ENCODE measurements at places on chromosomes 3 and 15.

- DNase-seq, result no peak
Measured at GRCh38 chr3:13245615-13245978, 172.4 kb upstream of the IQSEC1 start.

GRCh38 chr3:78079514-78079913 is 1039.6 kb downstream of the ROBO2 start:
- DNase-seq, result no peak

DNA sequence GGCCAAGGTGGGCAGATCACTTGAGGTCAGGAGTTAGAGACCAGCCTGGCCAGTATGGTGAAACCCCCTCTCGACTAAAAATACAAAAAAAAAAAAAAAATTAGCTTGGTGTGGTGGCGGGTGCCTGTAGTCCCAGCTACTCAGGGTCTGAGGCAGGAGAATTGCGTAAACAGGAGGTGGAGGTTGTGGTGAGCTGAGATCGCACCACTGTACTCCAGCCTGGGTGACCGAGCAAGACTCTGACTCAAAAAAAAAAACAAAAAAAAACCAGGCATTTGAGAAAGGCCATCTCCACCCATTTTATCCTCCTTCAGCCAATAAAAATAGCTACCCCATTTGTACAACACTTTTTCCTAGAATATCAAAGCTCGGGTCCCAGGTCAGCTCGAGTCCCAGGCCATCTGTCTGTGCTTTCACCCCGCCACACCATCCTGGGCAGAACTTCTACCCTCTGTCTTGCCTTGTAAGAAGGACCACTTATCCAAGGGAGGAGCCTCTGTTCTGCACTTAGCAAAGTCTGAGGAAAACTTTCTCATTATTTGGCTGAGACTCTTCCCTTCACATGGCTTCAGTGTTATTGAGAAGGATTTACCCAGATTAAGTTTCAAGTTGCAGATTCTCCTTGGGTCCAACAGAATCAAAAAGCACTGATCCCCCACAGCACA is 99.1 kb downstream of the MESD start:
- no peak for DNase-seq

- no peak for DNase-seq
Measured at GRCh38 chr3:106542101-106542769, 673.4 kb upstream of the CBLB start.

DNA sequence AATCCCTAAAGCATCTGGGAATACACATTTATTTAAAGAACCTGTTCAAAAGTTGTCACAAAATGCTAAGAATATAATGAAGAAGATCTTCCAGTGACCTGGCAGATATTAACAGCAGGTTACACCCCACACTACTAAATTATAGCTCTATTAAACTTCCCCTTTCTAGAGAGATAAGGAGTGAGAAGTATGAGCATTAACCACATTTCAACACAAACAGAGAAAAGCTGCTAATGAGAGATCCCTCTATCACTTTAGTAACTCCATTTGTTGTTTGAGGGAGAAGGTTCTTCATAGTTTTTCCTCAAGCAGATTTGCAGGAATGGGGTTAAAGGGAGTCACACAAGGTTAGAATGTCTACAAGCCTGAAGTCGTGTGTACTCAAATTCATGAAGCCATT is 3.6 kb downstream of the COL8A1 start:
- no peak for DNase-seq

DNA sequence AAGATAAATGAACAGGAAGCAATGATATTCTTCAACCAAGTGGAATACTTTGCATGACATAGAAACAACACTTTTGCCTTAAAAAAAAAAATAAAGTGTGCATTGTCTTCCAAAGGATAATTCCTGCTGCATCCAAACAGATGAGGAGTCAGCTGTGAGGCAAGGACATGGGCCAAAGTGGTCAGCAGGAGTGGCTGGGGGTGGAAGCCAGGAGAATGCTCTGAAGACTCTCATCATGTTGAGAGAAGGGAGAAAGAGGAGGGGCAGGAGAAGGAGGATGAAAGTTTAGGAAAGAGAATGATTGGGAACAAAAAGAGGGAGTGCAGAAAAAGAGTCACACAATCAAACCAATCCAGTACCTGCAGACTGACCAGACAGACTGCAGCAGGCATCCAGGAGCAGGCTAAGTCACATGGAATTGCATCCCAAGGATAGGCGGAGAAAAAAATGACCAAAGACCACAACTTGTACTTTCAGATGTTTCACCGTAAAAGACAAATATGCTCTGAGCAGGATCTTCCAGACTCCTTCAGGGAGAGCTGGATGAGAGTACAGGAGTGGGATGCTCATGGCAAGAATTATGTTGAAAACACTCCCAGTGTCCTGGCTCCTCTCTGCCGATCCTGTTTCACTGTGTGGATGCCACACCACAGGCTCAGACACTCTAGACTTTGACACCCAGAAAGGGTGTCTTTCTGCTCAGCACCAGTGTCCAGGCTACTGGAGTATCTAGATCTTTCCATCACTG is 11.9 kb downstream of the ABI3BP start:
- no peak for DNase-seq

DNA sequence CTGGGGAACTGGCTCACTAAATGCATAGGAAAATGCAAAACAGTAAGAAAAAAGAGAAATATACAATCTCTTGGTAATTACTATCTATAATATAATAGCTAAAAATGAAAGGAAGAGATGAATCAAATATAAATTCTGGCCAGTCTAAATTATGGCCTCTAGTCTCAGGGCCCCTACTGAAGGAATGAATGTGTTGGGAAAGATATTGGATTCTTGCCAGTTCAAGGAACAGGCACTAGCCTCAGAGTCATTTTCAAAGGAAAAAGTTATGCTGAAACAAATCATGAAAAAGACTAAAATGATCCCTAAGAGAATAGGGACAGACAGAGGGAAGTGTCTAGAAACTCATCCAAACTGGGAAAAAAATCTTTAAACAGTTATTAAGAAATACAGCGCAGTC is 62.4 kb downstream of the C3orf80 start:
- DNase-seq, result no peak

DNA sequence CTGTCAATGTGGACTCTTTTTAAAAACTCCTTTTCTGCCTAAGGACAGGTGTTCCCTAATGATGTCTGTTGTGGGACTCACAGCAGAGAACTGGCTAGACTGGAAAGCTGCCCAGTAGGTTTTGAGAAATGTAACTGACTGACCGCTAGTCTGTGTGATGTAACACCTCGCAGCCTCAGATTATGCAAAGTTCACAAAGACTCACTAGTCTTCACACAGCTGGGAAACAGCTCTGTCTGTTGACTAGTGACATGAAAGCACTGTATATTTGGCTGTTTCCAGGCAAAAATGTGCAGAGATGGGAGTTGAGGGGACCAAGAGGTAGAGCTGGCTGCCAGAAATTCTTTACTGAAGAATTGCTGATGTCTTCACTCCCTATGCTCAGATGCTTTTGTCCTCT is 10.3 kb downstream of the PDZRN3 start:
- no peak for DNase-seq

- no peak for DNase-seq
Measured at GRCh38 chr3:40464339-40465110, 7.4 kb downstream of the RPL14 start.

DNA sequence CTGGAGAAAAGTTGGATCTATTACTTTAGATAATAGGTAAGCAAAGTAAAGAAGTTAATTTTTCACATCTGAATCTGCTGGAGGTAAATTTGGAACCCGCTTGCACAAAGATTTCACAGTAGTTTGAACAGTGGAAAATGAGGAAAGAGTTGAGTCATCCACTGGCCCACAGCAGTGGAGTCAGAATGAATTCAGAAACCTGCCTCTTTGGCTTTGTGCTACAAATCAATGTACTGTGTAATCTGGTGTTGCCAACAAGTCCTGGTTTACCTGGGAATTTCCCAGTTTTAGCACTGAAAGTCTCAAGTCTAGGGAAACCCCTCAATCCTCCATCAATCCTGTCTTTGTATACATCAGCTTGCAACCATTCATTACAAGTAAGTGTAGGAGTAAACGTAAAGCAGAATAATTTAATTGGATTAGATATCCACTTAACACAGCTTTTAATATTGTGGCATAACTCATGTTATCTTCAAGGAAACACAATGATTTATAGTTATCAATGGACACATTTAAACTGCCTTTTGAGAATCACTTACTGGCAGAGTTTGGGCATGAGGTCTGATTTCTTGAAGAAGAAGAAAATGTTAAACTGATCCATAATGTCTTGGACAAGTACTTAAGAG is 100.6 kb downstream of the DCLK3 start:
- no peak for DNase-seq

DNA sequence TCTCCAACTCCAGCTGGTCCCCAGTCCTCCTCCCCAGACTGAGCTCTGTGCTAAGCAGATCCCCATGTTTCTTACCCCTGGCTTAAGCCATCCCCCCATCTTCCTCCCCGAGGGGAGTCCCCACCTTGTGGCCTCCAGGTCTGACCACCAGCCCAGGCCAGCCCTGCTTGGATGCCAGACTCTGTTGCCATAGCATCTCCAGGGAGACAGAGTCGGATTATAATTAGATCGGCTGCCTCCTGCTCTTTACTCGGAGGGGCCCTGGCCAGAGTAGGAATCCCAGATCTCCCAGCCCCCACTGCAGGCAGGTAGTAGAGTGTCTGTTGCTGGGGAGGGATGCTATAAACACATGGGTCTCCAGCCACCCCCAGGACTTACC is 2.4 kb downstream of the KLHDC8B start:
- DNase-seq, result no peak

GRCh38 chr3:128033102-128033501 is 19.1 kb upstream of the SEC61A1 start:
- no peak for DNase-seq

- DNase-seq, result no peak
Measured at GRCh38 chr3:189953551-189953950, 167.1 kb downstream of the P3H2 start.

DNA sequence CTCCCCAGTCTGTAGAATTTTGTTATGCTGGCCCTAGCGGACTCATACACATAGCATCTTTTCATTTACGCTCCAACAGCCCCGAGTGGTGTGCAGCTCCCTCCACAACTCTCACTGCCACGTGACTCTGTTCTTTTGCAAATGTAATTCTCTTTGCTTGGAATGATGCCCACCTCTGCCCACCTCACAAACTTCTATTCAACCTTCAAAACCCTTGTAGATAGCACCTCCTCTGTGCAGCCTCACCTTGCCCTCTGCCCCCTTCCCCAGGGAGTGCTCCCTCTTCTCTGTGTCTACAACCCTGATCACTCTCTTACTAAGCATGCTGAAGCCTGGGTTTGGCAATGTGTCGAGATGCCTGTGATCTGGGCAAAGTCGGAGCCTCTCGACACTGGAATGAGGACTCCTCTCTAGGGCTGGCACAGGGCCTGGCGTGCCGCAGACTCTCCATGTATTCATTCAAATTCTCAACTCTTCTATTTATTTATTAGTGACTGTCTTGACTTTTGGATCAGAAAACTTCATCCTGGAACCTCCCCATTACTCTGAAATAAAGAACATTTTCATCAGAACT is 73.5 kb downstream of the MGLL start:
- DNase-seq, result peak; percentile 55

GRCh38 chr3:143170676-143171075 is 51.1 kb downstream of the CHST2 start:
- DNase-seq, result no peak

DNA sequence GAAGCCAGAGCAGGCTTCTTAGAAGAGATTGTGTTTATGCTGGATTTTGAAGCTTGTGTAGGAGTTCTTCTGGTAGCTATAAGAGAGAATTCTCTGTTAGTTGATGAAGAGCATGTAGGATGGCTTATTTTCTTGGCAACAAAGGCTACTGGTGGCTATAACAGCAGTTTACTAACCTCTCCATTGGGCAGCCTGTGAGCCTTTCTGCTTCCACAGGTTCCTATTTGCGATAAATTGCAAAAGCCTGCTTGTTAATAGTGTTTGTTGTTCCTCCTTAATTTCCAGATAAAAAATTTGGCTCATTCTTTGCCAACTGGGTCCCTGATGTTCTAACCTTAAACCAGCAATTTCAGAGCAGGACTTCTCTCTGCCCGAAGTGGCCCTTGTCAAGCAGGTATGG is 290.6 kb upstream of the TRIM42 start:
- no peak for DNase-seq

DNA sequence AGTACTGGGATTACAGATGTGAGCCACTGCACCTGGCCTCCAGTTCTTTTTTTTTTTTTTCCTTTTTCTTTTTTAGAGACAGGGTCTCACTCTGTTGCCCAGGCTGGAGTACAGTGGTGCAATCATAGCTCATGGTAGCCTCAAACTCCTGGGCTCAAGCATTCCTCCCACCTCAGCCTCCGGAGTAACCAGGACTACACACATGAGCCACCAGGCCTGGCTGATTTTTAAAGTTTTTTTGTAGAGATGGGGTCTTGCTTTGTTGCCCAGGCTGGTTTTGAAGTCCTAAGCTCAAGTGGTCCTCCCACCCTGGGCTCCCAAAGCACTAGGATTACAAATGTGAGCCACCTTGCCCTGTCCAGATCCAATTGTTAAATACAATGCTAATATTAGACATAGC is 13.6 kb upstream of the ULK3 start:
- DNase-seq, result no peak

DNA sequence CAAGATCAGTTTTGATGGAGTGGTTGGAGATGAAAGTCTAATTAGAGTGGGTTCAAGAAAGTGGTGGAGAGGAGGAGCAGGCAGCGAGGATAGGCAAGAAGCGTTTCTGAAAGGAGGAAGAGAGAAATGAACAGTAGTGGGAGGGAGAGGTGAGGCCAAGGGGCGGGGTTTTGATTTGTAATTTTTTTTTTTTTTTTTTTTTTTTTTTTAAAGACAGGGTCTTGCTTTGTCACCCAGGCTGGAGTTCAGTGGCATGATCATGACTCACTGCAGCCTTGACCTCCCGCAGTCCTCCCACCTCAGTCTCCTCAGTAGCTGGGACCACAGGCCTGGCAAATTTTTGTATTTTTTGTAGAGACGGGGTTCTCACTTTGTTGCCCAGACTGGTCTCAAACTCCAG is 36.6 kb downstream of the MRAS start:
- DNase-seq, result no peak

- no peak for DNase-seq
Measured at GRCh38 chr15:40785814-40786213, 16.0 kb downstream of the C15orf62 start.

GRCh38 chr3:182965861-182966366 is 14.4 kb downstream of the DCUN1D1 start:
- DNase-seq, result no peak

DNA sequence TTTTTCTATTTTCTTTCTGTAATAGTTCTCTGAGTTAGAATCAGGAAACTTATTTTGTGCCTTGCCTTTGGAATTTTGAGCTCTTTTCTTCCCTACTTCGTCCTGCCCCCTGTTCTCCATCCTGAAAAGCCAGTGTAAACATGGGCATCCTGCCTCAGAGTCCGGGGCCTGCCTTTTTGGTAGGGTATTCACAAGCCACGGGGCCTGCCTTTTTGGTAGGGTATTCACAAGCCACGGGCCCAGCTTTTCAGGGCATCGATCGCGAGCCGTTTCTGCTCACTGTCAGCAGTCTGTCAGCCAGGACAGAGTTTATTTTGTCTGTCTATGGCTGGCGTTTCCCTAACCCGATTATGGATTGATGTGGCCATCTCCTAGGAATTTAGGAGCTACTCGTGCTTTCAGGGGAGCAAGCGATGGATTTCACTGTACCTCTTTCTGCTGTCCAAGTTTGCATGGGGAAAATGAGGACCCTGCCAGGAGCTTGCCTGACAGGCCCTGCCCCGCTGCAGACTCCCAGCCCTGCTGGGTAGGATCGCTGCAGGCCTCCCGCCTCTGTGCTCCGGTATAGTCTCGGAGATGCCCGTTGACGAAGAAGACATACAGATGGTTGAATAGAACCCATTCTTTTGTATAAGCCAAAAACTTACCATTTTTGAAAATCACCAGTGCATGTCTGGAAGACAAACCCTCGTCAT is 12.8 kb downstream of the SYNM start:
- DNase-seq, result peak; percentile 43

- no peak for DNase-seq
Measured at GRCh38 chr3:88211096-88211890, 61.5 kb downstream of the C3orf38 start.

- DNase-seq, result no peak
Measured at GRCh38 chr3:186986816-186987215, 56.5 kb downstream of the ST6GAL1 start.

Measured in sciatic nerve (tissue), 2 donors.